ENCODE measurements at places on chromosomes 2 and 18. TPM values are rescaled to one million over a fixed set of nuclear protein-coding genes. Genes with fewer than 3 reads are reported as not detected.

Gene ATAD2B
- 8.7 TPM for total RNA-seq

Gene BMP10
- total RNA-seq: not detected

Gene GEN1
- total RNA-seq: 2.7 TPM

DNA sequence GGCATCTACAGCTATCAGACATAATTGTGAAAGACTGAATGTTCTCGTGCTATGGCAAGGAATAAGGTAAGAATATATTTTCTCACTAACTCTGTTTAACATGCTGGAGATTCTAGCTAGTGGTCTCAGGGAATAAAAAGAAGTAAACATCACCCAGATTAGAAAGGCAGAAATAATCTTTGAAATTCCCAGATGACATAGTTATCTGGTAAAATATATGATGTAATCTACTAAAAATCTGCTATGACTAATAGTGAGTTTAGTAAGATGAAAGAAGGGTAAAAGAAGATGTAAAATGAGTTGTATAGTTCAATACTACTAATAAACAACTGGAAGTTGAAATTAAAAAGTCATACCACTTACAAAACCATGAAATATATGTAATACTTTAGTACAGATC lies 134.2 kb downstream of the DSC3 start:
- peak; percentile 73 for DNase-seq

DNA sequence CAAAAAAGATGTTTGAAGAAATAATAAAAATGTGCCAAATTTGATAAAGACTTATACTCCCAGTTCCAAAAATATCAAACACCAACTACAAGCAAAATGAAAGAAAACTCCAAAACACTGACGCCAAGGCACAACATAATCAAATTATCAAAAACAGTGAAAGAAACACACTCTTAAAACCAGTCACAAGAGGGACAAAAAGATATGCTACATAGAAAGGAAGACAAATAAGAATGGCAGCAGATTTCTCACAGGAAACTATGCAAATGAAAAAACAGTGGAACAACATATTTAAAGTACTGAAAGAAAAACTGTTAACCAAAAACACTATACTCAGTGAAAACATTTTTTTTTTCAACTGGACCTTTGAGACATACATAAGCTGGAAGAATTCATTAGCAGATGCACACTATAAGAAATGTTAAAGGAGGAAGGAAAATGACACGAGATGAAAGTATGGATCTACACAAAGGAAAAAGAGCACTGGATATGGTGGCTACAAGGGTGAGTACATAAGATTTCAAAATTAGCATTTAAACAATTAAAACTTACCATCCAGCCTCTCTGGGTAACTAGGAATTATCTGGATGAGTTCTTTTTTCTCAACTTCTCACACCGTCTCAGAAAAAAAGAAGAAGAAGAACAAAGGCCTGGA lies 94.0 kb upstream of the ACVR1C start:
- DNase-seq: peak; percentile 18

DNA sequence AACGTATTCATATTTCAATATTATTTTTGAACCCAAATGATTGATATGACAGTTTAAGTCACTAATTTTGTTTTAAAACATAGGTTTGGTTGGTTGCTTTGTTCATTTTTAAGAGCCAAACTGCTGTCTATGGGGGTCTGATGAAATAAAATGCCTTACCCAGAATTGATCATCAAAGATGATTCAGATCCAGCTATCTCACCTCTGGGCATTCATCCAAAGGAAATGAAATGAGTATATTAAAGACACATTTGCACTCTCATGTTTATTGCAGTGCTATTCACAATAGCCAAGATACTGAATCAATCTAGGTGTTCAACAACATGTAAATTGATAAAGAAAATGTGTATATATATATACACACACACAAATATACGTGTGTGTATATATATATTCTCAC lies 326.9 kb upstream of the GULP1 start:
- peak; percentile 75 for DNase-seq

- DNase-seq: peak; percentile 61
Measured at GRCh38 chr2:120626566-120626965, 109.1 kb upstream of the GLI2 start.

DNA sequence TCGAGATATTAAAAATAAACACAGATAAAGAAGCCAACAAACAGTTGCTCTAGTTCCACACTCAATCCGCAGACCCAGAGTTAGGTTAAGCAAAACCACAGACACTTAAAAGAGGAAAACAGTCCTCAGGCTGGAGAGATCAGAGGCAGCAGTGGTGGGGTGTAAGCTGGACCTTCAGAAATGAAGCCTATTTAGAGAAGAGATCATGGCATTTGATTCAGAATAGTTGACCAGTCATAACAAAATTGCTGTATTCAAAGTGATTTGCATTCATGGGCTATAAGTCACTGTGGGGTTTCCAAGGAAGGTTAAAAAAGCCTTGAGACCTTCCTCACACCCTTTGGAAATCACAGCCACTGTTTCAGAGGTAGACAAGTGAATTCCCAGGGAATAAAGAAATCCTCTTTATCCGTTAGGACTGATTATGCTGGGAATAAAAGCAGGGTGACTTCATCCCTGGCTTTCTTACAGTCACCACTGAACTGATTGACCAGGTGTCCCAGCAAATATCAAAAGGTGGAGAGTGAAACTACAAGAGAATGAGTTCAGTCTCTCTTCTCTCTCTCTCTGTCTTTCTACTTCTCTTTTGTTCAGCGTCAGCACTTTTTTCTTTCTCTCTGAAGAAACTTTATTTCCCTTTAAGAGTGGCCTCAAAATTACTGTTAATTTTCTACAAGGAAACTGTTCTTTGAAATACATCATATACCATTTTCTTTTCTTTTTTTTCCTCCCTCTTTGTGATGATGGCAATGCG lies 171.8 kb upstream of the PIK3C3 start:
- DNase-seq: no peak

DNA sequence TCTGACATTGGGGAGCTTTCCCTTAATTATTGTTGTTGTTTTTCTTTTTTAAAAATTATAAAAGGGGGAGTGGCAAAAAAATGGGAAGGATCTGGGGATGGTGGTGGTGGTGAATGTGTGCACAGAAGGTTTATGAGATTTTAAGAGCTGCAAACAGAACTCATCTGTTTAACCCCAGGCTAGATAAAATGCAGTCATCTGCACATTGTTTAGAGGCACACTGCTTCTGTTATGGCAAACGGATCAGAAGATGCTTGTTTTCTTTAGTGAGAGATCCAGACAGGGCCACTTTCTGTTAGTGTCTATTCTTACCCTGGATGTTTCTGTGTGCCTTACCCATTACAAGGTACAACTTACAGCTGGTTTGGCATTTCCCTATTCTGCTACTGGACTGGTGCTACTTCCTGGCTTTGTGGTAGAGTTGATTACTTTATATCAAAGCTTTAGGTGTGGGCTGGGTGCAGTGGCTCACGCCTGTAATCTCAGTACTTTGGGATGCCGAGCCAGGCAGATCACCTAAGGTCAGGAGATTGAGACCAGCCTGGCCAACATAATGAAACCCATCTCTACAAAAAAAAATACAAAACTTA lies 68.2 kb upstream of the NRP2 start:
- no peak for DNase-seq

DNA sequence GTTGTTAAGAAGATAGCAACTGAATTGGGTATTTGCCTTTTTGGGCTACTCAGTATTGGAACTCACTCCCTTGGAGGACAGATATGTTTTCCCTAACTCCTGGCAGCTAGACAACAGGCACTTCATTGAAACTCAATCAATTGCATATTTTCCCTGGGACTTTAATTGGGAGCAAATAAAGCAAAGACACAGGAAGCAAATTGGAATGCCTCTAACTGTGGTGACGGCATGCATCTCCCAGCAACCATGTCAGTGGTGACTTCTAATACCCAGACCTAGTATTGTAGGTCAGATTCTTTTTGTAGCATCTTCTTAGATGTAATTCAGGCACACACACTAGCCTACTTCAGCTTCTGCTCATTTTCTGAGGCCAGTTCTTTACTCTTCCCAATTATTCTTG lies 164.2 kb upstream of the SETBP1 start:
- no peak for DNase-seq

DNA sequence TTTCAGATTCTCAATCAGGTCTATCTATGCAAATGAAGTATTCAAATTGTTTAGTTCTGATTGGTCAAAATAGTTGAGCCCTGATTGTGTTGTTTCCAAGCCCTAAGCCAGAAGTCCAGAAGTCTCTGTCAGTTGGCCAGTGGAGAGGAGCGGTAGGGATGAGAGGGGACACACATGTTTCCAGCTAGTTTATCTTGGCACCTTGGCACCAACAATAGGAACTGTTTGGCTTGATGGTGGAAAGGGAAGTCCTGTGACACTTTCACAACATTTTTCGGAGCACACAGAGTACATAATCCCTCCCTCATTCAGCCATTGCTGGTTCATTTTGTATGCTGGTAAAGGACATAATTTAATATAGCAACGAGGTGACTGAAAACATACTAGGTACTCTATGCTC lies 1661.6 kb downstream of the SUCLG1 start:
- DNase-seq: no peak

- DNase-seq: no peak
Measured at GRCh38 chr18:75757951-75758350, 330.4 kb upstream of the SMIM21 start.

- no peak for DNase-seq
Measured at GRCh38 chr2:100195942-100196341, 53.6 kb upstream of the AFF3 start.

Data from bronchial epithelial cell (primary cell).